ENCODE measurements at places on chromosomes 12 and 14. TPM values are rescaled to one million over a fixed set of nuclear protein-coding genes. Genes with fewer than 3 reads are reported as not detected.

KITLG gene
- 34.8 TPM for polyA plus RNA-seq

TPPP2 gene
- polyA plus RNA-seq: not detected

TAS2R9 gene
- not detected for polyA plus RNA-seq

RNF10 gene
- polyA plus RNA-seq: 130 TPM

SMCO2 gene
- polyA plus RNA-seq: 0.18 TPM

ALDH6A1 gene
- 21.0 TPM for polyA plus RNA-seq

ADGRD1 gene
- 11.2 TPM for polyA plus RNA-seq

ARHGEF25 gene
- 0.60 TPM for polyA plus RNA-seq

PDZRN4 gene
- not detected for polyA plus RNA-seq

TOMM20L gene
- polyA plus RNA-seq: not detected

CD4 gene
- not detected for polyA plus RNA-seq

DNA sequence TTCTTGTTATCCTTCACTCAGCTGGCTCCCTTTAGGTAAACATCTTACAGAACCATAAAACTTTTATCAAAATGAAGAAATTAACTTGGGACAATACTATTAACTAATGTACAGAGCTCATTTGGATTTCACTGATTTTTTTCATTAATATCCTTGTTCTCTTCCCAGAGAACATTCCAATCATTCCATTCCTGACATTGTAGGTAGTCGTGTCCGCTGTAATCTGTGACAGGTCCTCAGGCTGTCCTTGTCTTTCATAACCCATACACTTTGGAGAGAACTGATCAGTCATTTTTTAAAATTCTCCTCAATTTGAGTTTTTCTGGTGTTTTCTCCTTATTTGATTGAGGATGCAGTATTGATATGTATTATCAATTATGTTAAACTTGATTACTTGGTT is 916.8 kb downstream of the GALC start:
- no peak for DNase-seq

GRCh38 chr12:33357181-33357580 is 82.4 kb downstream of the SYT10 start:
- DNase-seq: no peak

DNA sequence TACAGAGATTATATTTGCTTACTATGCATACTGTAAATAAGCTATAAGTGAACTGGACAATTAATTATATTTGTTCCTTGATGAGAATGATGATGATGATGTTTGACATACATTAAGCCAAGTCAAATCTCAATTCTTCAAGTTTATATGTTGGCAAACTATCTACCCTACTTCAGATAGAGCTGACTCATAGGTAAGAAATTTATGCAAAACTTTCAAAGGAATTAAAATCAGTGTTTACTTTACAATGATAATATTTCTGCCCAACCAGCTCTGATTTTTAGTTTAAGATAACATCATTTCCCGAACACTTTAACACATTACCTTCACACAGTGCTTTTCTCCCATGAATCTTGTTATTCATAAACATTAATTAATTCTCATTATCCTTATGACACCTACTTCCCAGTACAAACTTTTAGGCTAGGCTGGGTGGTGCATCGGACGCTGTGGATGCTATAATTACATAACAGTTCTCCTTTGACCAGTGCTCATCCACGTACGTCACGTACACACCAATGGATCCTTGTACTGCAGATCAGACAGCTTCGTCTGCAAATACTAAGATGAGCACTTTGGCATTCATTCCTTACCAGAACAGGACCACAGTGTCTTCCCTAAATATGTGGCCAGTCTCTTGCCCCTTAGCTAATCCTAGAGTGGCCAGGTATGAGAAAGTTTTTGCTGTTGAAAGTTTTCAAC is 18.3 kb downstream of the BMP4 start:
- DNase-seq: no peak

DNA sequence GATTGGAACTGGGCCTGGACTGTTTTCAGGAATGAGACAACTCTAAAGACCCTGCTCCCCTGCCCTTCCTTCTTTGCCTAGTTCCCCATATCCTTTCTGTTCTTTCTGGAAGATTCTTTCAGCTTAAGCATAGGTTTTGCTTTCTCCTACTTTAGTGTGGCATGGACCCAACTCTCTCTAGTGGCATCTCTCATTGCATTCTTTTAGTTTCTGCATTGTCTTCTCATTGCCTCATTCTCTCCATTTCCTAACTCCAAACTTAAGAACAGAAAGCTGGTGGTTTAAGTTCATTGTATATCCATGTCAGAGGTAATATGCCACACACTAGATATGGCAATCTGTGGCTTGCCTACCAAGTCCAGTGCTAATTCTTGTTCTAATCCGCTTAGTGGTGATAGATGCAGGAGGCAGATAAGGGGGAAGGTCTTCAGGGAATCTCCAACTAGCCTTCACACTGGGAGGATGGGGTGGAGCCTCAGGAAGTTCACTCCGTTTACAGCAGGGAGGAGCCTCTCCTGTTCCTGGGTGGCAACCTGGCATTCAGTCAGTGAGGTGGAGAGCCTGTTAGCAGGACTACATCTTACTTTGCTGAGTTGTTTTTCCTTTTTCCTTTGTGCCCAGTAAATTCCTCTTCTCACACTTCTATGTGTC is 165.1 kb upstream of the LMNTD1 start:
- peak; percentile 51 for DNase-seq

GRCh38 chr14:90632871-90633270 is 183.4 kb downstream of the TTC7B start:
- no peak for DNase-seq

DNA sequence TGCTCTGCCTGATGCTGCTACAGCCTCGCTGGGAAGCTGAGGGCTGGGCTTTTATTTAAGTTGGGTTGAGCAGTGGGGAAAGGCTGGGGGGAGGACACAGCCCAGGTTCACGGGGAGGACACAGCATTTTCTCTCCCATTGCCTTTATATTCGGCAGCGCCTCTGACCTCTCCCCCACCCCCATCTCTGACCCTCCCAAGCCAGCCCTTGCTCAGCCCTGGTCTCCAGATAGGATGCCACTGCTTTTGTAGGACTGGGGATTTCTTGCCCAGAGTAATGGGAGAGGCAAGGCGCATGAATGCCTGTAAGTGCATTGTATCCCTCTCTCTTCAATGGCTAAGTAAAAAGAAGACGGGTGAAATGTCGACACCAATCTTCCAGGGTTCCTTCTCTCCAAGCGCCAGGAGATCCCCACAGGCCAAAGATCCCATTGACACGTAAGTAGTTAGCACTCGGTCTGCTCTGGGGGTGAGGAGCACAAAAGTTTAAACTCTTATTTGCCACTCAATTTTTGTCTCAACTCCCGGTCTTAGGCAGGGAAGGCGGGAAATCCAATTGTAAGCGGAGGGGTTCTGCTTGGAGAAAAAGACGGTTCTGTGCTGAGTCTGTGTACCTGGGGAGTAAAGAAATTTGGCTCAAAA is 4.6 kb downstream of the HOXC4 start:
- DNase-seq: no peak

DNA sequence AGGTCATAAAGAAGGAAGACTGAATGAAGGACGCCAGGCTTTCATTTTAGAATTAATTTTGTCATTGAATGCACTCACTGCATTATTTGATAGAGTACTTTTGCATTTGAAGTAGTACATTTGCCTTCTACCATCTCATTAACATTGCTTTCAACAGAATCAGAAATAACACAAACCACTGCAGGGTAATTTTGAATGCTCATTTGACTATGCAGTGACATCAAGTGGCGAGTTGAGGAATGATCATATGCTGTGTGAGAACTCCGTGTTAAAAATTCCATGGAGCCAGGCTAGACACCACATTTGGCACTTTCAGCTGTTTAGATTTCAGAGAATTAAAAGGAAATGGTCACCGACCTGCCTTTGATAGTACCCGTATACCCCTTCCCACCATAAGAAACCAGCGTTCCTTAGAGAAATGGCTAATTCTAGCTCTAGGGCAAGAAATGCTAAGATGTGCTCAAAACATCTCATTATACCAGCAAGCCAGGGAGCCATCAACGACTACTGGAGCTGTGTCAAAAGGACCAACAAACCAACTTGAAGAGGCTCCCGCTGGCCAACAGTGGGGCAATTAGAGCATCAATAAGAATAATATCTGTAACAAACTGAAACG is 16.5 kb downstream of the HEBP1 start:
- peak; percentile 81 for DNase-seq

GRCh38 chr12:18703321-18703720 is 34.5 kb downstream of the PLCZ1 start:
- no peak for DNase-seq

- no peak for DNase-seq
These were observed 12.9 kb downstream of the ABCD4 start for GRCh38 chr14:74289801-74290200.

GRCh38 chr12:25194214-25194613 is 746 bp downstream of the DNAI7 start:
- peak; percentile 45 for DNase-seq

- peak; percentile 66 for DNase-seq
These were observed 3.5 kb downstream of the AICDA start for GRCh38 chr12:8609061-8609570.

GRCh38 chr12:79267580-79267979 is 403.0 kb downstream of the SYT1 start:
- no peak for DNase-seq

DNA sequence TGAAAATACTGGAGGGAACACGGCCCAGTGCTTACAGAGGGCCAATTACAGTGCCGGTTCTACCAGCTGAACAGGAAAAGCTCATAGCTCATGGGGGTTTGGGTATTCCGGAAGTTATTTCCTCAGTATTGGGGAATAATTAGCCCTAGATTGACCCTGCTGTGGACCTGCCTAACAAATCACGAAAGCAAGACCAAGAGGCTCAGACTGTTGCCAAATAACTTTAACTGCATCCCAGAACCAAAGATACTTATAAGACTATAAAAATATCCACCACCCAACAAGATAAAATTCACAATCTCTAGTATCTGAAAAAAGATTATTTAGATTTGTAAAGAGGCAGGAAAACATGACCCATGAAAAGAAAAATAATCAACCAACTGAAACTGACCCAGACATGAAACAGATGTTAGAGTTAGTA is 8.0 kb upstream of the OR5AU1 start:
- no peak for DNase-seq

- DNase-seq: peak; percentile 35
These were observed 1.6 kb downstream of the TRAFD1 start for GRCh38 chr12:112126911-112127310.

GRCh38 chr14:57493467-57494181 is at the start of gene CCDC198:
TSS of gene CCDC198 (minus strand) at chr14:57493857. CDS start at chr14:57493715, 142 bp downstream.
- peak; percentile 17 for DNase-seq

- no peak for DNase-seq
These were observed 696 bp upstream of the GPHN start for GRCh38 chr14:66507181-66507721.

DNA sequence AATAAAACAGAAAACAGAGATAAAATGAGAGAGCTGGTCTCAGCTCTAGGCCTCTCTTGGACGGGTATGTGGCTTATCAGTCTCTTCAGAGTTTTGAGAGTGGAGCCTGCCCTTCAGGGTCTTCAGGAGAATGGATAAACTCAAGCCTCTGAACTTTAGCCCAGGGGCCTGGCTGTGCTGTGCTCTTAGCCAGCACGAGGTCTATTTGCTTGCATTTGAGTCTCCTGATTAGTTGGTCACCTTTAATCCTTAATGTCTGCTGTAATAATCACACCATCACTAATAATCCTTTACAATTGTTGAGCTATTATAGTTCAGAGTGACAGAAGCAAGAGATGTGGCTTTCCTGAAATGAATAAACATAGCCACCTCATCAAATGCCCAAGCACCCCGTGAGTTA is 24.3 kb downstream of the KRT80 start:
- DNase-seq: no peak

DNA sequence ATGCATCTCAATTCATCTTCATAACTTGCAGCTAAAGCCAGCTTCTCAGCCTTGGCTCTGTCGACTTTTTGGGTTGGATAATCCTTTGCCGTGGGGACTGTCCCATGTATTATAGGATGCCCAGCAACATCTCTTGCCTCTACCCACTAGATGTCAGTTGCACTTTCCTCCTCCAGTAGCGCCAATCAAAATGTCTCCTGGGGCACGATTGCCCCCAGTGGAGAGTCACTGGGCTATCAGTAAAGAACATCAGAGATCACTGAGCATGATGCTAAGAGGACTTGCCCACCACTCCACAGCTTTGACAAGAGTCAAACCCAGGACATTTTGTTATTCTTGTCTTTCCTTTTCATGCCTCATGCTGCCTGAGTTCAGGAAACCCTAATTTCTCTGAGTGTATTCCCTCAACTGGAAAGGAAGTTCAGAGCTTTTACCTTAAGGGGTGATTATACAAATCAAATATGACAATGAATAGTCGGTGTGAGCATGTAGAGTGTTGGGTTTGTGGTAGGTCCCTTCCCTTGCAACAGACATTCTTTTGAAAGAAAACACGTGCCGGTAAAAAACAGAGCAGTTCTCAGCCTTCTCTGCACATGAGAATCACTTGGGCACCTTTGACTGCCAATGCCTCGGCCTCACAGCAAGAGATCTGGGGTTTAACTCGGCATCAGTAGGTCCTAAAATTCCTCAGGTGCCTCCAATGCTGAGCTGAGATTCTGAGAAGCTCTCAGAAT is 980.6 kb downstream of the VRK1 start:
- no peak for DNase-seq

GRCh38 chr14:102905116-102906108 is 17.1 kb upstream of the AMN start:
- no peak for DNase-seq

GRCh38 chr14:23117371-23118020 is 1.6 kb downstream of the CEBPE start:
- DNase-seq: no peak

DNA sequence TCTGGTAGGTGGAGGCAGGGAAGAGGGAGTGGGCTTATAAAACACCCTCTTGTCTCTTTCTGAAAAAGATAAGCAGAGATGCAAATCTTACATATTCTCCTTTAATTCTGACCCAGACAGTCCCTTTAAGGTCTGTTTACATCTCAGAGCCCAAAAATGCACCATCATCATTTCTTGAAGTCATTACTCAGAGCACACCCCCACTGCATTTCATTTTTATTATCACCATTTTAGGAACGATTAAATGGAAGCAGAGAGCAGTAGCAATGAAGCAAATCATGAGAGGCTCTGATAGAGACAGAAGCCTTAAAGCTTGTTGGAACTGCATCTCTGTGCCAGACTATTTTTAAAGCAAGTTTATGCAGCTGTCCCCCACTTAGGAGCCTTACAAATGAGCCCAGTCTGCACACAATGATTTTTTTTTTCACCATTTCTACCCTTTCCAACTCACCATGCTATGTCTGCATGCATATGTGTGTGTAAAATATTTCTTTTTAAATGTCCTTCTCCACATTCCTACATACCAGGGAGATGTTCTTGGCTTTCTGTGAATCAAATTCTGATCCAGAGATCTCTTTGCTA is 311.0 kb downstream of the GRIN2B start:
- DNase-seq: no peak

GRCh38 chr14:78445275-78445674 is 275.1 kb downstream of the NRXN3 start:
- DNase-seq: no peak

- no peak for DNase-seq
These were observed 509 bp downstream of the PGF start for GRCh38 chr14:74954947-74955228.
